ENCODE measurements at places on chromosomes 2 and 18.

DNA sequence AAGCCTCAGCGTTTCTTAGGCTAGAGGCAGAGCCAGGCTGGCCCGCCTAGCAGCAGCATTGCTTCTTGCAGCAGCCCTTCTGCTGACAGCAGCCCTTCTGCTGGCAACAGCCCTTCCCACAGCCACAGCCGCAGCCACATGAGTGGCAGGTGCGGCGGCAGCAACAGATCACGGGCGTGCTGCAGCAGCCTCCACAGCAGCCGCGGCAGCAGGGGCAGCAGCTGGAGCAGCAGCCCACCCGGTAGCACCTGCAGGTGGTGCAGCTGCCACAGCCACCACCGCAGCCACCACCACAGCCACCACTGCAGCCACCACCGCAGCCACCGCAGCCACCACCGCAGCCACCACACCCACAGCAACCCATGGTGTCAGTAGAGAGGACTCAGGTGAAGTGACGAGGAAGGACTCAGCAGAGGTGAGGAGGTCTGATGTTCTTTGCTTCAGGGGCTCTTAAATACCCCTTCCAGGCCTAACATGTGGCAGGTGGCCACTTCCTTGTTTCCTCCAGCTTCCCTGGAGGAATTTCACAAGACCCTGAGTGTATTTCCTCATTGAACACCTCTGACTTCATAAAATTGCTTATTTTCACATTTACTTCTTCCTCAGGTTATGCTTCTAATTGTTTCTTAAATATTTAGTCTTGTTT is at the start of gene SCYGR6:
Gene SCYGR6, minus strand, starts transcription at position 364 of the 646 bp plus-strand sequence. Its CDS starts 0 bp downstream, at position 364.
- no peak for DNase-seq

DNA sequence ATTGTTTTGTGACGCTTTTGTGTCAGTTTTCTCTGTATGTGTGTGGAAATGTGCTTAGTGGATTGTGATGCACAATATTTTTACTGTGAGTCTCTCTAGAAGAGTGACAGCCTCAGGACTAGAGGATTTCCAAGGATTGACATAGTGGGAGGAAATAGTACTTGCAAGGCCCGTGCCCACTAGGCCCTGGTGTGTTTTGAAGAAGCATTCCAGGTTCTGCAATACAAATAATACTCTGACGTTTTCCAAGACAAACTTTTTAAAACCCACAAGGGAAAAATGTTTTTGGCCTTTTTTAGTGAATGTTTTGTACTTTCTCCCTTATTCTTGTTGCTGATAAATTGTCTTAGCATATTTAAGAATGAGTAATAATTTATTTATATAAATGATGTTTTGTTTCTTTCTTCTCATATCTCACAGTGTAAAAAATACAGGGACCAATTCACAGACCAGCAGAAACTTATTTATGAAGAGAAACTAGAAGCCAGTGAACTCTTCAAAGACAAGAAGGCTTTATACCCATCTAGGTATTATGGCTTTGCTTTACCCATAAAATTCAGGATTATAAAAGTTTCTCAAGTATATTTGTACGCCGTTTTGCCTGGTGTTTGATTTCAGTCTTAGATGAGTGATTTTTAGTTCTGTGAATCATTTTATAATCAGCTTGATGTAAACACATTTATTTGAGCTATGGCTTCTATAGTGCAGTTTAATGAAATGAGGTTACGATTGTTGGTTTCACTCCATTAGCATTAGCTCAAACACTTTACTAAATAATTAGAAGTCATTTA is 165.6 kb downstream of the MYO1B start:
- no peak for DNase-seq

GRCh38 chr2:217451666-217452065 is 551.1 kb downstream of the TNS1 start:
- no peak for DNase-seq

DNA sequence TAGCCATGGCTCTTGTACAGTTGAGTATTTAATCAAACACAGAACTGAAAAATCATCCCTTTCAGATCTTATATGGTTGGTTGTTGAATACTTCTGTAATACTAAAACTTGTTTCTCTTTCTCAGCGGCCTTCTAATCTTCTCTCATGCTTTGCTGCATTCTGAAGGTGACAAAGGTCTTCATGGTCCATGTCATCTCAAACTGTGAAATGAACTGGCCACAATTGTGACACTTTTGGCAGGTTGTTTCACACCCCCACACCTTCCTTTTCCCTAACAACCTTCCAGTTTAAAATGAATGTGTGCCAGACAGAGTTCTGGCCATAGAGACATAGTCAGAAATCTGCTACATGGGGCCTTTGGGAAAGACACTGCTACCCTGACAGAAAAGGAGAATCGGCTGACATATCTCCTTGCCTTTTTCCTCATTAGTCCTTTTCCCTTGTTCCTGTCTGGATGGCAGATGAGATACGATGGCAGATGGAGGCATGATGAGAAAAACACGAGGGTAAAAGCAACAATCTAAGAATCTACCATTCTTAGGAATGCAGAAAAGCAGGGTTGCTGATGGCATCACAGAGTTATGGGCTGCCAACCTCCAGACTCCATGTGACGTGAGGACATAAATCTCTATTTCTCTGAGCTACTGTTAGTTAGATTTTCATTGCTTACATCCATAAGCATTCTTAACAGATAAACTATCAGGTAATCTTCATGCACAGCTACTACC is 106.5 kb downstream of the PIGN start:
- DNase-seq = no peak

- DNase-seq = no peak
Measured at GRCh38 chr2:165002638-165003037, 47.3 kb upstream of the SLC38A11 start.

DNA sequence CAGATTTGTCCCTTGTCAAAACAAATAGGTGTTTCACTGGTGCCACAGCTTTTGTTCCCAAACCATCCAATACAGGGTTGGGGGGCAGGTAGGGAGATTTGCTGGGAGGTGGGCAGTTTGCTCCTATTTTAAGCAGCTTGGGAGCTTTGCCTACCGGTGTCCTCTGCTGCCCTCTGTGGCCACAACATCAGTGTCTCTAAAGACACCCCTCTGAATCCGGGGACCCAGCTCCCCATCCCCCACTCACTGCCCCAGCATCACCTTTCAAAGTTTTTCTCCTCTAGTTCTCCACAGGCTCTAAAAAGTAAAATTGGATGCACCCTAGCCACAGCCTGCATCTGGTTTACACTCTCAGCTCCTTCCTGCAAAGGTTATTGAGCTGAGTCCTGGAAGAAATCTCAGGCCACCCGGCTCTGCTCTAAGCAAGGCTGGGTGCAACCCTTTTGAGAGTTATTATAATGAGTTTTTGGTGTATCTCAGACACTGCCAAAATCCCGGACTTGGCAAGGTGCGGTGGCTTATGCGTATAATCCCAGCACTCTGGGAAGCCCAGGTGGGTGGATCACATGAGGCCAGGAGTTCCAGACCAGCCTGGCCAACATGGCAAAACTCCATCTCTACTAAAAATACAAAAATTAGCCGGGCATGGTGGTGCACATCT is 2.9 kb upstream of the EPAS1 start:
- no peak for DNase-seq

- no peak for DNase-seq
Measured at GRCh38 chr2:73935641-73936040, 9.0 kb downstream of the DGUOK start.

DNA sequence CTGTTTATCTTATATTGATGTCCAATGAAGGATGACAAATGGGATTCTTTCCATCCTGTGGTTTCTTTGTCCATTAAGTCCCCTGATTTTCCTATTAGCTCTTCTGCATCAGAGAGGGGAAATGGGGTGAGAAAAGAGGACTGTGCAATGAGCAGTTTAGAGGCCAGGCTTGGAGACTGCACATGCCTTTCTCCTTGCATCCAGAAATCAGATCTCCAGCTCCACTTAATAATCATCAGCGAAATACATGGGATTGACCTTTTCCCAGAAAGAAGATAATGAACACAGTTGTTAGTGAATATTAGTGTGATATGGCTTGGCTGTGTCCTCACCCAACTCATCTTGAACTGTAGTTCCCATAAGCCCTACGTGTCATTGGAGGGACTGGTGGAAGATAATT is 697.4 kb downstream of the CBLN2 start:
- no peak for DNase-seq

DNA sequence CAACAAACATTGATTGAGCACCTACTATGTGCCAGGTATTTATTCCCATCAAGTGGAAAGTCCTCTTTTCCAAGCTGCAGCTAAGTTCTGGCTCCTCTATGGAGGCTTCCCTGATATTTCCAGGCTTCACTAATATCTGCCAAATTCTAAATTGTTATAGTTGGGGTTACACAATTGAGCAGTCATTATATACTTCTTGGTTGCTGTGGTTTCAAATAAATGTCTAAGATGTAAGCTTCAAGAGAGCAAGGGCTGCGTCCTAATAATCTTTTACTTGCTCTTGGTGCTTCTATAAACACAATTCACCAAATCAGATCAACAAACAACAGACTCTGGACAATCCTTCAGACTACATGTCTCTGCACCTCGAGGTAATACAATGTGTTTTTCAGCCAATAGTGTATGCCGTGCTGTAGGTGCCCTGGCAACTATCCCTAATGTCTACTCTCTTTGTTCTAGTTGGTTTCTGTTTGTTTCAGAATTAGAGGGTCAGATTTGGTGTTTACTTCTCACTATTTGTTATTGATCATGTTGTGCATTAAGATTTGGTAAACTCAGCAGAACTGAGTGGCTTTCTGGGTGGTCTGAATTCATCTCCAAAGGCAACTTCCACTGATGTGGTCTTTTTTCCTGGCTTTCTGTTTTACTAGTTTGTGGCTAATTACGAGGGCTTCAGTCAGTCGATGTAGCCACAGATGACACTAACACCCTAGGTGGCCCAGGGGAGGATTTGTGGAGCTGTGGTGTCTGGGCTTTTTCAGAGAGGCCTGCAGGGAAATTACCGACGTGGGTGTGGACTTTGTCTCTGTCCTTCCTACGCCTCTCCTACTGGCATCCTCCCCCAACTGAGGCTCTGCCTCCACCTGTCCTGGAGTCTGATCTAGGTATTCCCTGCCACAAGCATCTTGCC is 50.4 kb downstream of the CDCA7 start:
- no peak for DNase-seq

DNA sequence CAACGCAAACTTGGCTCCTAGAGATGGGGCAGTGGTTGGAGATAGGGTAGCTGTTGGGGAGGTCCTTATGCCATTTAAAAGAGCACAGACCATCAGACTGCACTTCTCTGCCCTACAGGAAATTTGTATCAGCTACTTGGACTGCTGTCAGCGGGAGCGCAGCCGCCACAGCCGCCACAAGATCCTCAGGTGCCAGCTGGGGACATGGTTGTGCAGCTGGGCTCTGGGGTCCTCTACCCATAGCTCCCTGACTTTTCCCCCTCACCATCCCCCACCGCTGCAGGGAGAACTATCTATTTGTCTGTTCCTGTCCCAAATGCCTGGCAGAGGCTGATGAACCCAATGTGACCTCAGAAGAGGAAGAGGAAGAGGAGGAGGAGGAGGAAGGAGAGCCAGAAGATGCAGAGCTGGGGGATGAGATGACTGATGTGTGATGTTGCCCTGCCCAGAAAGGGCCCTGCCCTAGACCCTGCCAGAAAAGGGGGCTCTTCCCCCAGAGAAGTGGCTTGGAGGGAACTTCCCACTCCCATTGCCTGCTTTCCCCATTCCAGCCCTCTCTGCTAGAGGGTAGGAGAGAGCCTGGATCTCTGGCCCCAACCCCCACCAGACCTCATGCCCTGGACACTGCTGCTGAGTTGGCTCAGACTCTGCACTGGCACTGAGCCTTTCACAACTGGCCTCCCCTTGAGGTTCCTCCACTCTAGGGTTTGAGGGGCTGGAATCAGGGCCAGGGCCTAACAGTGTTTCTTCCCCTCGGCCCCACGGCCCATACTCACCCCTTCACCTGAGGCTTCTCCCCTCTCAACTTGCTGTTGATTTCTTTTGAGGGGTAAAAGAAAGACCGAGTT is 7.3 kb downstream of the PRADC1 start:
- no peak for DNase-seq

DNA sequence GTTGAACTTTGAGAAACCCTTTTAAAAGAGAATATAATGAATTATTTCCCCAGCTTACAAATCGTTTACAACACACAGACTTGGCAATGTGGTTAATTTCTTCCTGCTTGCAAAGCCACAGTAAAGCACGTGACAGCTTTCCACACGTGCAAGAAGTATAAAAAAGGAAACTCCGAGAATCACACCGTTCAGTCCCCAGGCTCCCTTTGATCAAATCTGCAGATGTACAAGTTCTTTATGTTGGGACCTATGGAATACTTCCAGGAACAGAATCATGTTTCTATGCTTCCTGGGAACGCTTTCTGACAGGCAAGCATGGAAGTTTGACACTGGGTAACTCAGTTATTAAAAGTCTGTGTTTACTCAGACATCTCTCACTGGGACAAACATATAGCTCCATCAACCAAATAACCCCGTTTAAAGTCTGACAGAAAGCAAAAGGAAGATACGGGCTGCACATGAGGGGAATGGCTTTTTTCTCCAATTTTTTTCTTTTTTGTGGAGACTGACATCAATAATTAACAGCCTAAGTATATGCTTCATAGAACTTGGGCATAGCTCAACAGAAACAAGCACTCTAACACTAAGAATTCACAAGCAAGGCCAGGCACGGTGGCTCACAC is 134.8 kb downstream of the EIPR1 start:
- DNase-seq = no peak

DNA sequence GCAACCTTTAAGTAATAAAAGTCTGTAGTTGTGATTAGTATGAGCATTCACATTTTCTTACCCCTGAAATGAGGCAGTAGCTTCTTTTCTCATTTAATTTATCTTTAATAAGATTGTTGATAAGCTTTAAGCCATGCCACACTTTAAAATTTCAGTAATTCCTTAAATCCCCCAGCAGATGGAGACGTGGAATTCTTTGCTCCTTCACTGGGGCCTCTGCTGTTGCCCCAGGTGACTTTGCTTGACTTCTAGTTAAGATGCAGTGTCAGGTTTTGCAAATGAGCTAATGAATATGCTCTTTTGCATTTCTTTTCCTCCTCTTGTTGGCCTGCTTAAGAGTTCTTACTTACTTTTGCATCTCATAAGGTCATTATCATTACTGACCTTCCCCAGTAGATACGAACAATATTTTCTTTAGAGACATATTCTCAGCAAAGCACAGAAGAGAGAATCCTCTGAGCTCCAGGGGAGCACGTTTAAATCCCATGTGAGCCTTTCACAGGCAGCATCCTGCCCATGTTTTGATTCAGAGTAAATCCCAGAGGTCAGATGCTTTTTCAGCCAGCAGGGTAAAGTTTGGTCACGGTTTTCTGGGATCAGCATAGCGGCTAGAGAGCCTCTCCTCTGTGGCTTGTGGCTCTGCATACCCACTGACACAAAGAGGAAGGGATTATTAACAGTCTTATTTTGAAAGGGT is 222.9 kb downstream of the PTPRM start:
- no peak for DNase-seq

GRCh38 chr18:78607221-78607620 is 372.4 kb upstream of the SALL3 start:
- DNase-seq = no peak

- no peak for DNase-seq
Measured at GRCh38 chr2:221758076-221758475, 186.0 kb upstream of the EPHA4 start.

- no peak for DNase-seq
Measured at GRCh38 chr2:148251993-148252392, 231.1 kb downstream of the MBD5 start.

GRCh38 chr18:42883169-42883568 is 232.3 kb downstream of the RIT2 start:
- no peak for DNase-seq

All from GM12892 (cell line).